ENCODE measurements at places on chromosomes 16 and 17. TPM values are rescaled to one million over a fixed set of nuclear protein-coding genes. Genes with fewer than 3 reads are reported as not detected.

Gene TMED6
- not detected for total RNA-seq

Gene ADAP2
- 3.7 TPM for total RNA-seq

Gene WFIKKN1
- 64.4 TPM for total RNA-seq

Gene EVPLL
- total RNA-seq = not detected

DNA sequence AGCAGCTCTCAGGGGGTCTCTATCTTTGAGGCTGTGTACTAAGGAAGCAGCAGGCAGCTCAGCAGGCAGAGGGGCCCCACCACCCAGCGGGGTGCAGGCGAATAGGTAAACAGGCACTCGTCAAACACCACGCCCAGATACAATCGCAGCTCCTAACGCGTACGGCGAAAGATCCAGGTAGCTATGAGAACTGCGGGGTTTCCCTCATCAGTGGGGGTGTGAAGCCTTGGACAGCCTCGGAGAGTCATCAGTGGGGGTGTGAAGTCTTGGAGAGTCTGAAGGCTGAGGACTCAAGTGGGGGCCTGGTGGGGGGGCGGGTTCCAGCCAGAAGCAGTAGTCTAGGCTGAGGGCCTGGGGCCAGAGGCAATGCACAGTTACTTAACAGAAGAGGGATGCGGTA, 69.0 kb downstream of the RTN4RL1 start:
- no peak for DNase-seq

Gene TBC1D26
- 0.61 TPM for total RNA-seq

Measured in G401 (cell line).